ENCODE measurements at places on chromosomes 6 and 20. TPM values are rescaled to one million over a fixed set of nuclear protein-coding genes. Genes with fewer than 3 reads are reported as not detected.

GRCh38 chr6:67544851-67545452 lies 1090.1 kb upstream of the ADGRB3 start:
- DNase-seq, result no peak

DNA sequence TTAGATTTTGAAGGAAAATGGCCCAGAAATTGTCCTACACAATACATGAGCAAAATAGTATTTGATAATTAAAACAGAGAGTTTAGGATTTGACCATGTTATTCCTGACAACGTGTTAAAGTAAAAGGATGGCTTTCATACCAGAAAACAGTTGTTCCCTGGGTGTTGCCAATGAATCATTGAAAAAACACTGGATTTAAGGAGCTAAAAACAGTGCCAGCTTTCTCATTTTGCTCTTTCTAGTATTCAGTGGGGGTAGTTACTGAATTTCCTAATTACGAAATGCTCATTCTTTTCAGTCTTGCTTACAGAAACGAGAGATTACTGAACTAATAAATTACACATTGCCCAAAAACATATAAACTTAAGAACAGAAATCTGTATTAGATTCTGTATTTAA lies 26.6 kb upstream of the SNAP91 start:
- no peak for DNase-seq

DNA sequence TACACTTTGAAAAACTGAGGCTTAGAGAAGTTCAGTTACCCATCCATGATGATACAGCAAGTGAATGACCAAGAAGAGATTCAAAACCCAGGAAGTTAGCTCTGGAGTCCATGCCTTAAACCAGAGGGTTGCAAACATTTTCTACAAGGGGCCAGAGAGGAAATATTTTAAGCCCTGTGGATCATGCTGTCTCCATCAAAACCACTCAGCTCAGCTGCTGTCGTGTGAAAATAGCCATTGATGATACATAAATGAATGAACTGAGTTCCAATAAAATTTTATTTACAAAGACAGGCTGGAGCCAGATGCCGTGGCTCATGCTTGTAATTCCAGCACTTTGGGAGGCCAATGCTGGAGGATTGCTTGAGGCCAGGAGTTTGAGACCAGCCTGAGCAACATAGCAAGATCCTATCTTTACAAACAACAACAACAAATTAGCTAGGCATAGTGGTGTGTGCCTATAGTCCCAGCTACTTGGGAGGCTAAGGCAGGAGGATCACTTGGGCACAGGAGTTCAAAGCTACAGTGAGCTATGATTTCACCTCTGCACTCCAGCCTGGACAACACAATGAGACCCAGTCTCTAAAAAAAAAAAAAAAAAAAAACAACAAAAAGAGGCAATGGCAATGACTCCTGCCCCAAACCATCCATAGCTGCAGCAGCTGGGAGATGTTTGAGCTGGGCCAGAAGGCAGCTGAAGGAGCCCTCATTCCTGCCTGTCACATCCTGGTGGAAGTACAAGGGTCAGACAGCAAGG lies 44.1 kb upstream of the RIN2 start:
- no peak for DNase-seq

Gene GABRR2
- total RNA-seq, result 0.99 TPM

GRCh38 chr6:44933108-44933507 lies 395.0 kb upstream of the RUNX2 start:
- DNase-seq, result no peak

GRCh38 chr20:10591946-10592521 lies 81.8 kb downstream of the JAG1 start:
- no peak for DNase-seq

DNA sequence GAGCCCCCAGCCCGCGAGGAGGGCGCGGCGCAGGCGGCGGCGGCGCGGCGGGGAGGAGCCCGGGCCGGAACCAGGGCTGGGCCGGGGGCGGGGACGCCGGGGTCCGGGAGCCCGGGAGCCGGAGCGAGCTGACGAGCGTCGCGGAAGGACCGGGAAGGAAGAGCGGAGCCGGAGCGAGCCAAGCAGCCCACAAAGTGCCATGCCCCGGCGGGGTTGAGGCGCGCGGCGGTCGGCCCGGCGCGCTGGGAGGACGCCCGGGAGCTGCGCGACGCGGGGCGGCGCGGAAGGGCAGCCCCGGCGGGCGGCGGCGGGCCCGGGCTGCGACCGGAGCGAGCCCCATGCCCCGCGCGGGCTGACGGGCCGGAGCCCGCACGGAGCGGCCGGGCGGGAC lies 289 bp downstream of the FOXP4 start:
- DNase-seq, result no peak

DNA sequence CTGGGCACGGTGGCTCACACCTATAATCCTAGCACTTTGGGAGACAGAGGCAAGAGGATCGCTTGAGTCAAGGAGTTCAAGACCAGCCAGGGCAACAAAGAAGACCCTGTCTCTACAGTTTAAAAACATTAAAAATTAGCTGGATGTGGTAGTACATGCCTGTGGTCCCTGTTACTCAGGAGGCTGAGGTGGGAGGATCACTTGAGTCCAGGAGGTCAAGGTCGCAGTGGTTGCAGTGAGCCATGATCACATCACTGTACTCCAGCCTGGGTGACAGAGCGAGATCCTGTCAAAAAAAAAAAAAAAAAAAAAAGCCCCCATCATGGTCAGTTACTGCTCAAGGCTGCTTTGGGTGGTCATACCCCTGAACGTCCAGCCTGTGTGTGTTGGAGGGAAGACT lies 55.8 kb downstream of the ARHGAP40 start:
- DNase-seq, result no peak

- DNase-seq, result no peak
Observed at GRCh38 chr6:27592481-27593199, 119.7 kb upstream of the ZNF184 start.

Gene AVP
- total RNA-seq, result not detected

DNA sequence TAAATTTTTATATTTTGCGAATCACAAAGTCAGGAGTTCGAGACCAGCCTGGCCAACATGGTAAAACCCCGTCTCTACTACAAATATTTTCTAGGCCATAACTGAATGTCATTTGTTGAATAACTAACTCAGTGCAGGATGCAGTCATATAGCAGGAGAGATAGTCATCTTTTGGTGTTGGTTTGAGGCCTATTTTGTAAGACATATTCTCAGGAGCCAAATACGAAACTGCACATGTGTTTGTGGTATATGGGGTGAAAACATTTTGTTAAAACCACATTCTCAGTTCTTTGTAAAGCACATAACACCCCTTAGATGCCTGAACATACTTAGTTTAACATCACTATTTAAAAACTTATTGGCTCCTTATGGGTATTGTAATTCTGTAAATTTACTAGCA lies 4.7 kb upstream of the ENPP5 start:
- no peak for DNase-seq

Gene TMEM63B
- total RNA-seq, result 21.3 TPM

Gene CALHM4
- total RNA-seq, result not detected

Gene OGFR
- total RNA-seq, result 44.7 TPM

Gene RIN2
- 57.3 TPM for total RNA-seq

Gene RBPJL
- not detected for total RNA-seq

DNA sequence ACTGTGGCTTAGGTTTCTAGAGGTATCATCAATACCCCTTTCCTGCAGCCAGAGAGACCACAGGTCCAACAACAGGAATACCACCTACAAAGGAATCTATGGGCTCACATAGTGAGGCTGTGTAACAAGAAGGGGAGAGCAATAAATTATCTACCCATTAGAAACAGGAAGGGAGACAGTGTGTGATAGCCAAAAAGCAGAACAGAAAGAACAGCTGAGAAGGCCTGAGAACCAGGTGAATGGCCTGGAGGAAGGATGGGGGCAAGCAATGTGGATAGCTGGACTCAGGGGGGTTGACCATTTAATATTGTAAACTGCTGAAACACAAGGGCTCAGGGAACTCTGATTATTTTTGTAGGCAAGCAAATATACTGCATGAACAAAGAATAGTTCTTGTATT lies 628.2 kb downstream of the COL12A1 start:
- DNase-seq, result no peak

Gene PLA2G7
- total RNA-seq, result 1.1 TPM

DNA sequence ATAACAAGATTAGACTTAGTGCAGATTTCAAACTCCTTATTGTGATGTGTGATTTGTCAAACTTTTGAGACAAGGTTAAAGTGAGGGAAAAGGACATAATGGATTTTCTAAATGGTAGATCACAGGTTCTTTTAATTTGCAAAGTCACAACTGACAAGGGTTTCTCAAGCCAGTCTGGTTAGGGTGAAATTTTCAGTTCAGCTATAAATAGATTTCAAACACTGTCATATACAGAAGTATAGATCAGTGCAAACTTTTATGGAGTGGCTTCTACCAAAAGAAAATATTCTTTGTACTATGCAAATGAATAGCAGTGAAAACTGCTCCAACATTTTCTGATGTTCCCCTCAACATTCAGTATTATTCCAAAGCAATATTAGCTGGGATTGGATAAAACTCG lies 337.1 kb upstream of the MAN1A1 start:
- DNase-seq, result no peak

Gene SLC22A3
- total RNA-seq, result 26.3 TPM

Gene PSORS1C1
- 0.71 TPM for total RNA-seq

DNA sequence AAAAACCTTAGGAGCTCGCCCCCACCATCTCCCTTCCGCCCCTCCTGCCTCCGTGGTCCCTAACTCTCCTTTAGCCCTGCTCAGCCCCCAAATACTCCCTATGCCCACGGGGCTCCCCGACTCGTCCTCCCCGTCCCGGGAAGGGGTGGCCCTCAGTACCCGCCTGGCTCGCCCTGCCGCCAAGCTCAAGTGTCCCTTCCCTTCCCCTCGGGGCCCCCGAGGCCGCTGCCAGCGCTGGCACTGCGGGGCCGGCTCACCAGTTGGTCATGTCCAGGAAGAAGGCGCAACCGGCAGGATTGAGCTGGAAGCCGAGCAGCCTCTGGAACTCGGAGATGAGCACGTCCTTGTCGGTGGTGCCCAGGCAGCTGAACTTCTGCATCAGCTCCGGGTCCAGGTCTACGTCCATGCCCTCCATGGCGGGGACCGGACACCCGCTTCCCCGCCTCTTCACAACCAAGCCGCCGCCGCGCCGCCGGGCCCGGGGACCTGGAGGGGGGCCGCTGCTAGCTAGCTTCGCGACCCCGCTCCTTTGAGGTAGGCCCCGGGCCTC lies 303 bp downstream of the ILRUN start:
- DNase-seq, result no peak

GRCh38 chr6:37319856-37320480 lies 33.8 kb upstream of the RNF8 start:
- no peak for DNase-seq

- DNase-seq, result no peak
Observed at GRCh38 chr20:53890443-53891305, 179.7 kb downstream of the BCAS1 start.

Gene MCCD1
- total RNA-seq, result not detected

DNA sequence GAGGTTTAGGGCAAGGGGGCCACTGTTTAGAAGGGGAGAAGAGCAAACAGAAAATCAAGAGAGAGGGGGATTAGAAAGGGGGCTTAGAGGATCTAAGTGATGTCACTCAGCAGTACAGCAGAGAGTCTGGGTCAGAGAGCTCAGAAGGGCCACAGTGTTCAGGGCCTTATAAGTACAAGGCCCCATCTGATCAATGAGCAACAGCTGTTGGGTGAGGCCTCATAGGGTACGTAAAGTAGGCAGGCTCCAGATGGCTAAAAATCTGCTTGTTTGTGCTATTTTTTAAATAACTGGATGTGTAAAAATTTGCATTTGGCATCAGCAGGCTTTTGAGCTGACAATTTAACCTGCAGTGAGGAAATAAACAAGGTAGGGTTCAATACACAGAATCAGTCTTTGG lies 149.8 kb downstream of the SH3BGRL2 start:
- DNase-seq, result no peak

Gene OPN5
- total RNA-seq, result not detected

- no peak for DNase-seq
Observed at GRCh38 chr20:4084096-4084495, 68.7 kb upstream of the RNF24 start.

DNA sequence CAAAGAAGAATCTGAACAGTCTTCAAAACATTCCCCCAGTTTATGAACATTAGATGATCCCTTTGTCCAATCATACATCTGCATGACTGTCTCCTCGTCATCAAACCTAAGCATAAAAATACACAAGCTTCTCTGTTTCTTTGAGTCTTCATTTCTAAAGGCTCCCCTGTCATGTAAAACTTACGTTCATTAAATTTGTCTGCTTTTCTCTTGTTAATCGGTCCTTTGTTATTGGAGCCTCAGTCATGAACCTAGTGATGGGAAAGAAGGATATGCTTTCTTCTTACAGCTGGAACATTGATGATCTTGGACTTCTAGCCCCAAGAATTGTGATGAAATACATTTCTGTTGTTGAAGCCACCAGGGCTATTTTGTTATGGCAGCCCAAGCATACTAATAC lies 18.0 kb upstream of the RIPOR2 start:
- DNase-seq, result no peak

DNA sequence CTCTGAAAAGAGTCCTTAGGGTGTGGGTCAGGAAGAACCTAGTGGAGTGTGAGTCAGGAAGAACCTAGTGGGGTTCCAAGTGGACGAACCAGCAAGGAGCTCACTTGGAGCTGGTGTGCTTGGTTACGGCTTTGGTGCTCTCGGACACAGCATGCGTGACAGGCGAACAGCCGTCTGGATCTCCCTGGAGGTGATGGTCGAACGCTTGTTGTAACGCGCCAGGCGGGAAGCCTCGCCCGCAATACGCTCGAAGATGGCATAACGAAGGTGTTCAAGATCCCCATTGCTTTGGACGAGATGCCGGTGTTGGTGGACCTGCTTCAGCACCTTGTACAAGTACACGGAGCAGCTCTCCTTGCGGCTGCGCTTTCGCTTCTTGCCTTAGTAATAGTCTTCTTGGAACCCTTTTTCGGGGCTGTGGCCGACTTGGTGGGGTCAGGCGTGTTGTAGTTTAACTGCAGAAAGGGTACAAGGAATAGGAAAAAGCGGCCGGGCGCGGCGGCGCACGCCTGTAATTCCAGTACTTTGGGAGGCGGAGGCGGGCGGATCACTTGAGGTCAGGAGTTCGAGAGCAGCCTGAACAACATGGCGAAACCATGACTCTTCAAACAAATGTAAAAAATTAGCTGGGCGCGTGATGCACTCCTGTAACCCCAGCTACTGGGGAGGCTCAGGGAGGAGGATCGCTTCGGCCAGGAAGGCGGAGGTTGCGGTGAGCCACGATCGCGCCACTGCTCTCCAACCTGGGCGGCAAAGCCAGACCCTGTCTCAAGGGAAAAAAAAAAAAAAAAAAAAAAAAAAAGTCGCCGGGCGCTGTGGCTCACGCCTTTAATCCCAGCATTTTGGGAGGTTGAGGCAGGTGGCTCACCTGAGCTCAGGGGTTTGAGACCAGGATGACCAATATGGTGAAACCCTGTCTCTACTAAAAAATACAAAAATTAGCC lies 48.0 kb downstream of the OR2B2 start:
- DNase-seq, result no peak

DNA sequence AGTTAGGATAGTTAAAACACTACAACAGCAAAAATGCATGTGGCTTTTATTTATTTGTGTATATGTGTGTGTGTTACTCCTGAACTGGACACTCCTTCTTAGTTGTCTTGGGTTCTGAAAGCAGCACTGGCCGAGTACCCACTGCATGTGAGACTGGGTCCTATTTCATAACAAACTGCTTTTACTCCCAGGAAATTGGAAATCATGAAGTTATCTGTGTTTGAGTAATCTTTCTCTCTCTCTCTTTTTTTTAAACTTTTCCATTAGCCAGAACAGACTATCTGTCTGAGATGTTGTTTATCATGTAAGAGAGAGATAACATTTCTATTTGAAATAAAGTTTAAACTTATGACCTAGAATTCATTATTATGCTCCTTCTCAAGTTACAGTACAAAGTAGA lies 110.4 kb downstream of the LIN28B start:
- DNase-seq, result no peak

Gene ANKRD66
- total RNA-seq, result not detected

- DNase-seq, result no peak
Observed at GRCh38 chr6:157047951-157048350, 270.8 kb downstream of the ARID1B start.

- DNase-seq, result no peak
Observed at GRCh38 chr6:56916849-56917551, 37.9 kb upstream of the BEND6 start.
